T-cell (primary cell): ENCODE measurements at places on chromosomes 1 and 21. TPM values are rescaled to one million over a fixed set of nuclear protein-coding genes. Genes with fewer than 3 reads are reported as not detected.

DNA sequence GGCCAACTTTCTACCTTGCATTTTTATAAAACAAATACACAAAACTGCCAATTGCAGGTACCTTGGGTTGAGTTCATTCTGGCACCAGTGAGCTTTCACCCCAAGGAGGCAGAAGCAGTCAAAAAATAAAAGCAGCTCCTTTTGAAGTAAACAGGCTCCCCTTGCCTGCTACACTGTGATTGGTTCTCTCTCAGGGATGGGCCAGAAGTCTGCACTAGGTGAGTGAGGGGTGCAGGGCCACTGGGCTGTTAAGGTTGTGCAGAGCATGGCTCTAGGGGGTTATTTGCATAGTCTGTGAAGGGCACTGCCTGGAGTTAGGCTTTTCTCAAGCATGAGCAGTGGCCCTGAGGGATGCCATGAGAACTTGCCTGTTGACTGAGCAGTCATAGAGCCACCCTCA is 39.1 kb downstream of the AKNAD1 start:
- H3K4me3 ChIP-seq, result no peak overlapping the region
- H3K27ac ChIP-seq, result no peak overlapping the region
- H3K4me1 ChIP-seq, result no peaks in the 10 kb centered on the region

DNA sequence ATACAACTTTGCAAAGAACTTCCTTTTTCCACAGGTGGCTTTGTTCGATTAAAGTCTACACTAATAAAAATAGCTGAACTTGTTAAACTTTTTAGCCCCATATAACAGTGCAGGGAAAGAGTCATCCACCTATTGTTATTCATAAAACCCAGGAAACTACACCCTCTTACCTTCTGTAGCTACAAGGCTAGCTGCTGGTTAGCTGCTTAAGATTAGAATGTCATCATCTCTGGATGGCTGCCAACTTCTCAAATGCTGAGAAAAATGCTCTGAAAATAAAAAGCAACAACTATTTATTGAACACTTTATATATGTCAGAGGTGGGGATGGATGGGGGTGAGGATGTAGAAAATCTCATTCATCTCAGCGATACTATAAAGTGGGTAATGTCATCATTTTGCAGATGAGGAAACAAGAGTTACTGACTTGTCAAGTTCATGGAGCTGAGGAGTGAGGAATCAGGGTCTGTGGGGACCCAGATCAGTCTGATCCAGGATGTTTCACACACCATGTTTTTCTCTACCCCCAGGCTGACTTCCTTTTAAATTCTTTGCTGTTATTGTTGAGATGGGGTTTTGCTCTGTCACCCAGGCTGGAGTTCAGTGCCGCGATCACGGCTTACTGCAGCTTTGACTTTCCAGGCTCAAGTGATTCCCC is 17.1 kb downstream of the ATP5PF start:
- H3K4me3 ChIP-seq, result no peak overlapping the region
- no peak overlapping the region for H3K27ac ChIP-seq
- no peaks in the 10 kb centered on the region for H3K4me1 ChIP-seq
- peaks cover 5% of the 10 kb centered on the region for H3K36me3 ChIP-seq
- H3K27me3 ChIP-seq, result no peaks in the 10 kb centered on the region

DNA sequence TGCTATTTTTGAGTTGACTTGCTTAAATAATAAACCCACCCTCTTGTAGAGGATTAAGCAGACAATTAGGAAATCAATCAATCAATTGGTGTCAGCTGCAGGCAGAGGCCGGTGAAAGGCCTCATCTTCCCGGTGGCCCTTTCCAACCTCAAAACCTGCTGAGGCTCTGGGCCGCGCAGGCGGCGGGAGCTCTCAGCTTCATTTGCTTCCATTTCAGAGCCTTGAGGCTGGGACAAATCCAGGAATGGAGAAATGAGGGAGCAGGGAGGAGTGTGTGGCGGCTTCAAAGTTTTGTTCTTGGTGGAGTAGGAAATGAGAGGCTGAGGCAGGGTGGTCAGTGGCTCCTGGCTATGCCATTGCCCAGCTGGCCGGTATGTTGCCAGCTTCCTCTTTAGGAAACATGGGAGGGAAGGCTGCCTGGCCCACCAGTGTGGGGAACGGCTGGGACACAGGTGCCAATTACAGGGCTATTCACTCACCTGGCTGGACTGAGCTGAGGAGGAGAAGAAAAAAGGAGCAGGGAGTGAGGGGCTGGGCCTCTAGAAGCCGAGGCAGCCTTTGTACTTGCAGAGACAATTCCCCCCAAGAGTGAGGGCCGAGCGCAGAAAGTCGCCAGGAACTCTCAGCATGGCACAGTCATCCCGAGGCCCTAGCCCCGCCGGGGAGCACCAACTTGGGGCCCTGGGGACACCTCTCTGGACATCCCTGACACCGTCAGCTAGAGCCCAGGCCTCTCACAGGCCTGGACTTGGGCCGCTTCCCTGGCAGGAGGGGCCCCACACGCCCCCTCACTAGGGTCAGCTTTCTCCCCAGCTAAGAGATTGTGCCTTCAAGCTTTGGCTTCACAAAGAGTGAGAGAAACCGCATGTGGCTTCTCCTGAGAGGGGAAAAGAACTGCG is 4.4 kb downstream of the POU3F1 start:
- no peak overlapping the region for H3K4me3 ChIP-seq
- peaks cover 3% of the 10 kb centered on the region for H3K27me3 ChIP-seq
- no peaks in the 10 kb centered on the region for H3K36me3 ChIP-seq
- H3K4me1 ChIP-seq, result peaks cover 2% of the 10 kb centered on the region
- H3K27ac ChIP-seq, result no peak overlapping the region

GRCh38 chr1:150362721-150363425 is 1.1 kb upstream of the RPRD2 start:
- peak overlapping the region; percentile 88 for H3K4me3 ChIP-seq
- H3K4me1 ChIP-seq, result peaks cover 13% of the 10 kb centered on the region
- H3K36me3 ChIP-seq, result no peaks in the 10 kb centered on the region
- H3K27ac ChIP-seq, result peak overlapping the region; percentile 96
- no peak for DNase-seq

Gene GSTM5
- total RNA-seq, result 0.23 TPM

DNA sequence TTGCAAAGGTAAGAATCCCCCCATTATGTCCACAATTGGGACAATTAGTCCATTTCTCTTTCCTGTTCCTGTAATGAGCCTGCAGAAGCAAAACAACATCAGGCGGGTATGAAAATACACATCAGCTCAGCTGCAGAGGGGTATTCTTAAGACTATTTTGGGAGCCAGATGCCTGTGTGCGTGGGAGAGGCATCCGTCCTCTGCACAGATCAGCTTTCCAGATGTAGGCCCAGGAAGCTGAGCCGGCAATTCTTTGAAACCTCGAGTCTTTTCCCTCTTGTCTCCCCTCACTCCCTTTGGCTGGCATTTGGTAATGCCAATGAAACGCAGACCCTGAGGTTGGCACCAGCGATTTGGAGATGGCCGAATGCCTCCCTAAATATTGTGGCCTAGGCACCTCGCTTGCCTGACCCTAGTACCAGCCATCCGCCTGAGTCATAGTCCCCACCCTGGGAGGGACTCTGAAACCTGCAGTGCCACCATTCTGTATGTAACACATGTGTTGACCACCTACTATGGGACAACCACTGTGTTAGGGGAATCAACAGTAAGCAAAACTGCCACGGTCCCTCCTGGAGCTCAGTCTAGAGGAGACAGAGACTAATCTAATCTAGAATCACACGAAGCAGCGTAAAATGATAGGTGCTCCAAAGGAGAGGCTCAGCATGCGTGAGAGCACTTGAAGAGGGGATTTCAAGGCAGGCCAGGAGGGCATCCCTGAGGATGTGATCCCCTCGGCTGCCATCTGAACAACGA is 603.0 kb downstream of the MATN1 start:
- H3K4me3 ChIP-seq, result no peak overlapping the region

DNA sequence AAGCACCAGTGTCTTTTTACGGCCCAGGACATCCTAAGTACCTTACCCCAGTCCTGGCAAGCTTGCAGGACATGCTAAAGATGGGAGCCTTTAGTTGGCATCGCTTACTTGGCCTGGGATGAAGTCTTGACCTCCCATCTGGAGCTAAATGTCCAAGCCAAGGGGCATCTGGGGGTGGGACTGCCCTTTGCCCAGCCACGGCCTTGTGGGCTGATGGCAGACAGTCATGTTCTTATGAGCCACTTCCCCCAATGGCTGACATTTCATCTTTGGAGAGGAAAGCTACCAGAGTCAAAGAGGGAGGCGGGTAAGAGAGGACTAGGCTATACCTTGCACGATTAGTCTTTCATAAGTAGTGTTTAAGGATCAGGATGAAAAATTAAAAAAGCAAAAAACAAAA is 32.2 kb downstream of the OPTC start:
- peaks cover 4% of the 10 kb centered on the region for H3K4me1 ChIP-seq
- no peak overlapping the region for H3K27ac ChIP-seq
- no peaks in the 10 kb centered on the region for H3K27me3 ChIP-seq
